ENCODE measurements at places on chromosomes 5 and 9. TPM values are rescaled to one million over a fixed set of nuclear protein-coding genes. Genes with fewer than 3 reads are reported as not detected.
A peak's percentile ranks its signal among the peaks of the same experiment; 100 is the strongest.

- peak; percentile 89 for DNase-seq
Observed at GRCh38 chr9:124216474-124217176, 41.1 kb upstream of the NEK6 start.

- DNase-seq, result no peak
Observed at GRCh38 chr5:84255315-84255714, 129.4 kb downstream of the EDIL3 start.

The ZSWIM6 gene
- total RNA-seq, result 6.7 TPM

DNA sequence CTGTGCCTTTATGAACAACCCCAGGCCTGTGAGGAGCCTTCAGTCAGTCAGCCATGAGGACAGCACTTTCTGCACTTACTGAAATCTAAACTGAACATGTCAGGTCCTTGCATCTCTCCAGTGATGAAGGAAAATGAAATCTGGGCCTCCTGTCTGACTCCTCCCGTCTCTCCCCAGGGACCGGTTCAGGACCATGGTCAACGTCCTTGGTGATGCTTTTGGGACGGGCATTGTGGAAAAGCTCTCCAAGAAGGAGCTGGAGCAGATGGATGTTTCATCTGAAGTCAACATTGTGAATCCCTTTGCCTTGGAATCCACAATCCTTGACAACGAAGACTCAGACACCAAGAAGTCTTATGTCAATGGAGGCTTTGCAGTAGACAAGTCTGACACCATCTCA is 77.0 kb upstream of the PLPP6 start:
- no peak for DNase-seq

GRCh38 chr5:94558028-94558427 is 60.4 kb downstream of the KIAA0825 start:
- DNase-seq, result no peak

The TMEM171 gene
- total RNA-seq, result not detected

The FOXD4L6 gene
- total RNA-seq, result not detected

DNA sequence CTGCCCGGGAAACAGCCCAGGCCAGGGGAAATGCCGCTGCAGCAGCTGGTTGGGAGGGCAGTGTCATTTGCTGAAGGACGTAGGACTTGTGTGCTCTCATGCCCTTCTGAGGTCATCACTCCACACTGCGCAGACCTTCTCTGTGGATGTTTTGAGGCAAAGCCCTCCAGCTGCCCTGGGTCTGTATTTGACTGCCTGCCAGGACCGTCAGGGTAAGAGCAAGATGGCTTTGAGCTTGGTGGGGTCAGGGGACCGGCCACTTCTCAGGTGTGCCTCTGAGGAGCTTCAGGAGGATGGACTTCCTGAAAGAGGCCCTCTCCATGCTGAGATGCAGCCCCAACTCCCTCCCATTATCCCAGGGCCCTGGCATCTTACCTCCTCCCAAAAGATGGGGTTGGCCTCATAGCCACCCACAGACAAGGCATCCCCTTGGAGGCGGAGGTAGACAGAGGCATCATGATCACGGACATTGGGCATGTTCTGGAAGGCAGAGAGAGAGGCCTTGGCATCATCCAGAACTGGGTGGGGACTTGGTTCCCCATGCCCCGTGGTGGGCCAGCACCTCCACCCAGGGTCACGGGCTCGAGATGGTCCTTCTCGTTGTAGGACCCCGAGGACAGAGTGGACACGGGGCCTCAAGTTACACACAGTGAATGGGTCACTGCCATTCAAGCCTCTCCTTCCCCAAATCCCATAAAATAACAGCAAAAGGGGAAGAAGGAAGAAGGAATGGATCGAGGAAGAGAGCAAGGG is 19.4 kb downstream of the SARDH start:
- DNase-seq, result no peak

The ADAMTSL2 gene
- total RNA-seq, result 9.6 TPM

The NREP gene
- 24.1 TPM for total RNA-seq

GRCh38 chr5:16842896-16843295 is 93.2 kb downstream of the MYO10 start:
- DNase-seq, result no peak

The GRXCR2 gene
- 0.78 TPM for total RNA-seq

The NEURL1B gene
- total RNA-seq, result 19.7 TPM

All from cardiac septum (tissue), 1 donor.